C1 segment of cervical spinal cord (tissue), 14 donors: ENCODE measurements at places on chromosomes 2 and 18.

DNA sequence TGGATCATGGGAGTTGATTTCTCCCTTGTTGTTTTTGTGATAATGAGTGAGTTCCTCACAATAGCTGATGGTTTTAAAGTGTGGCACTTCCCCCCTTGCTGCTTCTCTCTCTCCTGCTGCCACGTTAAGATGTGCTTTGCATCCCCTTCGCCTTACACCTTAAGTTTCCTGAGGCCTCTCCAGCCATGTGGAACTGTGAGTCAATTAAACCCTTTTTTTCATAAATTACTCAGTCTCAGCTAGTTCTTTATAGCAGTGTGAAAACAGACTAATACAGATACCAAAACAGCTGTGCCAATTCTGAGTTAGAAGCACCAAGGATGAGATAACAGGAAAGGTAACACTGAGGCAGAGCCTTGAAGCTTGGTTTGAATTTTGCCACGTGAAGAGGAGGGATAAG is 44.7 kb downstream of the ITSN2 start:
- DNase-seq: no peak

DNA sequence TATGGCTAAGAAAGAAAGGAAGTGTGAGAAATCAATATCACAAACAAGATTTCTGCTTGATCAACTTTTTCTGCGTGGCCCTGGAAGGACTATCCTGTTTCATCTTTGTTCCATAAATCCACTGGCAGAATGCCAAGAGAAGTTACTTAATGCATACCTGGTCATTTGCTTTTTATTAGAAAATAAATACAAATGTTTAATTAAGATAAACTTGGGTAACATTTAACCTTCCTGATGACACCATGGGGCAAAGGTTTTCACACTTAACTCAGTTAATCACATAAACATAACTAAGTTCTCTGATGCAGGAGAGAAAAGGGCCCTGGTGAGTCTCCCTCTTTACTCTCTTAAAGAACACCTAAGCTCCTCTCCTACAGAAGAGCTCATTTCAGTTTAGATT is 203.3 kb downstream of the AFF3 start:
- DNase-seq: no peak

DNA sequence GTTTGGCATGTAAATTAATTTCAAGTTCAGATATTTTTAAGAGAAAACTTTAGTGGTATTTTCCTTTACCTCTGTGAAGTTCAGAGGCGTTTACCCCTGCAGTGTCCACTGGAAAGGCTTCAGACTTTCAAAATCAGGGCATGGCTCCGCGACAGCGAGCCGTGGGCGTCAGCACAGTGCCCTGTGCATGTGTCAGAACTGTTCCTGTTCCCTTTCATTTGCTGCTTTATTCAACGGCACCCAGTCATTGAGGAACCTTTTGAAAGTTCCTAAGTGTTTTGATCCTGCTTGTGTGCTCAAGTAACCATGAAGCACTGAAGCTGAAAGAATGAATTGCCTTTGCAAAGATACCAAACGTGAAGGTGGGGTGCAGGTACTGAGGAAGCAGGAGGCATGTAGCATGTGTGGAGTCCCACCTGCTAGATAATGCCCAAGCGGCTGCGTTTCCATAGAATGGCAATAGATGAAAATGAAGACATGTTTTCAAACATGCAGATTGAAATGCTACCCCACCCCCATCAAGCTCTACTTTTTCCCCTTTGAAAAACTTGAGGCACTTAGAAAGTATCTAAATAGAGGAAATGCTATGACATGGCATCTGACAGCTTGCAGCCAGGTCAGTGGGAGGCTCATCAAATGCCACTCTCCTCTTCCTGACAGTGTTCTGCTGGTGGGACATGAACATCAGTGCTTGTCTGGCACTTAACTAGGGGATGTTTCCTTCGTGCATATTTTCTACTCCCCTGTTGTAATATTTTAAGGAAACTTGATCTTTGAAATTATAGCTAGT is 148.6 kb downstream of the ZNF236 start:
- DNase-seq: no peak

DNA sequence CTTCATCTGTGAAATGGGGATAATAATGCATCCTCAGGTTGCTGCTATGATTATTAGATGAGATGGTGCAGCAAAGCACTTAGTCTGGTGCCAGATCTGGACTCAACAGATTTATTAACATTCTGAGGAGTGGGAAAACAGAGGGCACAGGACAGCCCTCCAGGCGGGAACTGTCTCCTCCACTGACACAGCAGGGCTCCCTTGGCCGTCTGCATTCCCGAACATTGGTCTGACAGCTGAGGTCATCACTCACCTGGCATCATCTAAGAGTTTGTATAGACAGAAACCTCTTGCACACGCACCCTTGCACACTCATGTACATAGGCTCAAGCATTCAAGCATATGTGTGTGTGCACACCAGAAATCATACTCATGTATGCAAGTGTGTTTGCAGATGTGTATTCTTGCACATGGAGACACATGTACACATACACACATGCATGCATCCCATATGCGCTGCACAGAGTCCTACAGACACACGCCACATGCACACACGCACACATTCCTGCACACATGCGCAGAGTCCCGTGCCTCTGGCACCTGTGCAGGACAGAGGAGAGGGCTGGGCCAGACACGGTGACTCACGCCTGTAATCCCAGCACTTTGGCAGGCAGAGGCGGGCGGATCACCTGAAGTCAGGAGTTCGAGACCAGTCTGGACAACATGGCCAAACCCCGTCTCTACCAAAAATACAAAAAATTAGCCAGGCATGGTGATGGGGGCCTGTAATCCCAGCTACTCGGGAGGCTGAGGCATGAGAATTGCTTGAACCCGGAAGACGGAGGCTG is 173.3 kb upstream of the GLI2 start:
- DNase-seq: no peak

GRCh38 chr2:14157816-14158215 is 474.7 kb upstream of the LRATD1 start:
- DNase-seq: no peak

GRCh38 chr2:54565551-54565950 is 109.4 kb downstream of the SPTBN1 start:
- no peak for DNase-seq

GRCh38 chr2:127072396-127072795 is 34.6 kb downstream of the BIN1 start:
- DNase-seq: no peak

DNA sequence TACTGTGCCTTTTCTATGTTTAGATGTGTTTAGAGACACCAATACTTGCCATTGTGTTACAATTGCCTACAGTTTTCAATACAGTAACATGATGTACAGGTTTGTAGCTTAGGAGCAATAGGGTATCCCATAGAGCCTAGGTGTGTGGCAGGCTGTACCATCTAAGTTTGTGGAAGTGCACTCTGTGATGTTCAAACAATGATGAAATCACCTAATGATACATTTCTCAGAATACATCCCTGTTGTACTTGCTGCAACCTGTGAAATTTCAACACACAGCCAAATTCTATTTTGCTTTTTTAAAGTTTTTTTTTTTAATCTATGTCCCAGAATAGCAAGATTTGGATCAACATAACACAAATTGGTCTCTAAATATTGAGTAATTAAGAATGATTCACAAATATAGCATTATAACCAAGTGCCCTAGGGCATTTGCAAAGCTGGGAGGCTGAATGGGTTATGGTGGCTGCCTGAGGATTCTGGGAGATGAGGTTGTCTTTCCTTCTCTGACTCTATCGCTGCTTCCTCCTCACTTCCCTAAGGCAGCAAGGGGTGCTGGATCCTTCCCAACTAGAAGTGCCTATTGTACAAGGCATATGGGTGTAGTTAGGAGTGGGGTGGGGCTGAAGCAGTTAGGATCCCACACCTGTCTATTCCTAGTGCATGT is 78.3 kb downstream of the SKA1 start:
- DNase-seq: no peak

- no peak for DNase-seq
Measured at GRCh38 chr2:105919191-105919811, 174.6 kb downstream of the NCK2 start.

DNA sequence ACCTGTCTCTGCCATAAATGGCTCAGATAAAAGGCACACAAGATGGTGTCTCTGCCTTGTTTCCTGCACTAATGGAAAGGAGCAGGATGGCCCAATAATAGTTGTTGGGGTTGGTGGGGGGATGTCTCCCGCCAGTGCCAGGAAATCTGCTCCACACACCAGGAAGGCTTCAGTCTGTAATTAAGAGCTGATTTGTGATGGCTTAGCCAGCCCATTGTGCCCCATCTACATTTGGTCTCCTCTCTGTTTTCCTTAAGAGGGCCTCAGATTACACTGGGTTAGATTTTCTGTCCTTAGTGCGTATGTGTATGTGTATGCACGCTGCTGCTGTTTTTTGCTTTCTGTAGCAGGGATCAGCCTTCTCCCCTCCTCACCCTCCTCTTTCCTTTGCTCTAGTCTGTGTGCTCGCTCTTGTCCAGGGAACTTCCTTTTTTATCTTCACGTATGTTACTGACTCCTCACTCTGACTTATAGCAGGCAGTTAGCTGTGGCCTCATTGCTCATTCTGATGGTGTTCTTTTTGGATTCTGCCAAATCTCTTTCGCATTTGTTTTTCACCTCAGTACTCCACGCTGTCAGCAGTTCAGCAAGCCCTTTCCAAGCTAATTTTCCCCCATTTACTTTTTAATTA is 33.4 kb upstream of the MGAT5 start:
- DNase-seq: no peak

DNA sequence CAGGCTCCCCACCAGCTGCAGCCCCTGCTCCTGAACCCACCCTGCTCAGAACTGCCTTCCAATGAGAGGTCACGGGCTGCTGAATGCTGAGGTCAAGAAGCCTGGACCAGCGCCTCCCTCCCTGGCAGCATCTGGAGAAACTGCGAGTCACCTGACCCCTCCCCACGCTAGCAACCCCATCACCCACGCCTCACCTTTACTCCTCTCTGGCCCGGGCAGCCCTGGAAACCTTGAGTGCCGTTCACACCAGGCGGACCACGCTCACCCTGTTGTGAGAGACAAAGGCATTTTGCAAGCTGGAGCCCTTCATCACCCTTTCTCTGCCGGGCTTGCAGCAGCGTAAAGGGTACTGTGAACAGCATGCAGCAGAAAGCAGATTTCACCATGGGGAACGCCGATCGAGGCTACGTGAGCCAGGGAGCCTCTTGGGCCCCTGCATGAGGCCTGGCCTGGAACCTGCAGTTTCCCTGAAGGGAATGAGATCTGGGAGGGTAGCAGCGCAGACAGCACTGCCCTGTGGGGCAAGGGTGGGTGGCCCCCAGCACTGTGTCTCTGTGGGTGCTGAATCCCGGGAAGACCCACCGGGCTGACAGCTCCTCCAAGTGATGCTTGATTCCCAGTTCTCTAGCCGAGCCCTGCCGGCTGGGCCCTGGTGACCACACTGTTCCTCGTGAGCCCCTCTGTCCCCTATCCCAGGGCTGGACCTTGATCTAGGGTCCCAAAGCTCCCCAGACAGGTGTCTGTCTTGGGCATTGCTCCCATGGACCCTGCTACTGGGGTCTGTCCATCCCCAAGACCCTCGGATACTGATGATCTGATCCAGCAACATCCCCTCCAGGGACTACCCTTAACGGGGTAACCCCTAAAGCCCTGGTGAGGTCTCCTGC is 53.8 kb downstream of the COL6A3 start:
- no peak for DNase-seq

DNA sequence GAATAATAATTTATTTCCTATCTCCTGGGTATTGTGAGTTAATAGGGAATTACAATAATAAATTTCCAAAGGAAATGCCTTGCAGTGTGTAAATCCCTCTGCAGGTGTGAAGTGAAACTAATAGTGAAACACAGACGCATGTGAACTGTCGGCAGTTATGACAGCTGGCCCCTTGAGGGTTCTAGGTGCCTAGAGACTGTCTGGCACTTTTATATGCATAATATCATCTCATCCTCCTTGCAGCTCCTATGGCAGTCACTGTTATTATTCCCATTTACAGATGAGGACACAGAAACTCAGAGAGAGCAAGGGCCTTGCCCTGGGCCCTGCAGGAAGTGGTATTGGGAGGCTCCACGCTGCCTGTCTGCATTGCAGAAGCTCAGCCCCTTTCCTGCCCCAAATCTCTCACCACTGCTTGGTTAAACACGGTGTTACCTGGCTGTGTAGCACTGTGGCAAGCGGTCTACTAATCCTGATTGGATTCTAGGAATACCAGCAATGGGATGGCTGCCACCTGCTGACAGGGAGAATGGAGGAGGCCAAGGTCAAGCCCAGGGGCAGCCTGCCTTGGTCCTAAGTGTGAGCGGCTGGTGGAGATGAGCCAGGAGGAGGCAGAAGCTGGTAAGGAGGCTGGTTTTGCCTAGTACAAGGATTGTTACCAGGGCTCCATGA is 32.8 kb upstream of the ACKR3 start:
- no peak for DNase-seq

DNA sequence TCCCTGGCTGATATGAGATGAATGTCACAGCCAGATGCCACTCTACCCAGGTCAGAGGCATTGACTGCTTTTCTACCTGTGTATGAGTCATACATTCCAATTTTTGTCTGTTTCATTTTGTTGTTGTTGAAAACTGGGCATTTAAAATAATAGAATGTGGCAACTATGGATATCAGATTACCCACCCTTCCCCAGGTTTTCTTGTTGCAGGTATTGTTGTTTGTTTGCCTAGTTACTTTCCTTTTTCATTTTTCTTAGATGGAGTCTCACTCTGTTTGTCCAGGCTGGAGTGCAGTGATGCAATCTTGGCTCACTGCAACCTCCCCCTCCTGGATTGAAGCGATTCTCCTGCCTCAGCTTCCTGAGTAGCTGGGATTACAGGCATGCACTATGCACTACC is 70.2 kb downstream of the LRRC30 start:
- DNase-seq: no peak

DNA sequence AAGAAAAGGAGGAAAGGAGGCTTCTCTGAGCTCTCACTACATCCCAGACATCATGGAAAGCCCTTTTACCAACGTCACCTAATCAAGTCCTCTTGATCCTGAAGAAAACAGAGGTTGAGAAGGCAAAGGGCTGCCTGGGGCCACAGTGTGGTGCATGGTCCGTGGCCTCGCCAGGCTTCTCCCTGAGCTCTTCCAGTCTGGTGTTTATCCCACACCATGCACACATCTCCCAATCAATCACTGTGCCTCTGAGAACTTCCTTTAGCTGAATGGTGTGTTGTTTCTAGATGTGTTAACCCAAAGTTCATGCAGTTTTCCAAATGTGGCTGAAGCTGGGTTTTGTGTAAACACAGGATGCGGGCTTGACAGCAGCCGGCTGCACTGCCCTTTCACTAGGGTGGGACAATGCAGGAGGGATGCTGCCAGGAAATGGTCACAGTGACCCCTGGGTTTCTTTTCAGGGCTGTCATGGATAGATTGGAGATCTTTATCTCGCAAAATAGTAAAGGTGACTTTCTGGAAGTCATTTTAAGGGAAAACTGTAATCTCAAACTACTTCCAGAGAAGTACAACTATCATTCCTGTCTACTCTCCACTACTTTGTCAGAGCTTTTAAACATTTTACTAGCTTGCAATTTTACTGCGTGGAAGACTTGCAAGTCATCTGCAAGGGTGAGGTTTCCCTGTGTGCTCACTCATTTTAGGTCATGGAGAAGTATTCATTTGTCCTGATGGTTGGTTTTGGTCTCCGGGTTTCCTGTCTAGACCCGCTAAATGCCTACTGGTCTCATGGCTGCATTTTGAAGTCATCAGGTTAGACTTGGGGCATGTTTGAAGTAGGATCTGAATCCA is 54.6 kb downstream of the IL1R2 start:
- no peak for DNase-seq
